Left colon (tissue), 2 donors: ENCODE measurements at places on chromosomes 16 and 17.

- DNase-seq, result no peak
These were observed 41.5 kb downstream of the PLD6 start for GRCh38 chr17:17164676-17165075.

- DNase-seq, result no peak
These were observed 5.2 kb downstream of the GPR179 start for GRCh38 chr17:38338535-38338934.

- peak; percentile 31 for DNase-seq
These were observed 5.8 kb upstream of the HOXB9 start for GRCh38 chr17:48631693-48632578.

DNA sequence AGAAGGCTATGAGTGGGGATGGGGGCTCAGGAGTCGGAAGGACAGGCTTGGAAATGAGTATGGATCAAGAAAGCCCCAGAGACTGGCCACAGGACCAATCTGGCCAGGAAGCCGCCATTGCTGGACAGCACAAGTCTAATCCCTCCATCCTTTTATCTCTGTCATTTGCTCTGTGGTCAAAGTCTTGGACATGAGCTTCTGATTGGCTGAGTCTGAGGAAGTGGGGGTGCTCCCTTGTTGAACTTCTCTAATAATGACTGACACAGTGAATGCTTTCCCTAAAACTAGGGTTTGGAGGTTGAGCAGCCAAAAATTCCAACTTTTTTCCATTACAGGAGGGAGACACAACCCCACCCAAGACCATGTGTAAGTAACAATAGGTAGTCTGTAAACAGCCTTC is 97.4 kb downstream of the MARF1 start:
- no peak for DNase-seq

DNA sequence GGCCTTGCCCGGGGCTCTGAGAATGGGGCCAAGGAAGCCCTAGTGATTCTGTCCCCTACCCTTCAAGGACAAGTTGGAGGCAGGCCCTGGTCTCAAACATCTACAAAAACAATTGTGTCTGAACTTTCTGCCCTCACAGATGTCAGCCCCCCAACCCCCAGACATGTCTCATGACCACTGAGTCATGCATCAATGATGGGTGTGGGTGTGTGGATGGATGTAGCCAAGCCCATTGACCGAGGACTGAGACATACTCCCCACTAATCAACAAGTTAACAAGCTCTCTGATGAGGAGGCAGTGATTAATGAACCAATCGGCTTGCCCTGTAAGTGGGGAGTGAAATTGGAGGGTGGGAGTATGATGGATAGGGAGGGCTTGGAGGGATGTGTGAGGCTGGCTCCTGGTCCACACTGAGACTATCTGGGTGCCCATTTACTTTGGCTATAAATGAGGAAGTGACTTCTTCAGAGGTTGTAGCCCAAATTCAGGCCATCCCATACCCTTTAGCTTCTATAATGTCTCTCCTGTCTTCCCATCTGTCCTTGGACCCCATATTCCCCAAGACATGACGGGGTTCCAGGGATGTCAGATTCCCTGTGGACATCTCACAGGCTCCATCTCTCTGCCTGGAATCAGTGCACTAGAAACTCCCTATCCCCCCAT is 97.1 kb upstream of the TMEM97 start:
- DNase-seq, result no peak

GRCh38 chr16:70345840-70346239 is 863 bp upstream of the DDX19A start:
- no peak for DNase-seq

DNA sequence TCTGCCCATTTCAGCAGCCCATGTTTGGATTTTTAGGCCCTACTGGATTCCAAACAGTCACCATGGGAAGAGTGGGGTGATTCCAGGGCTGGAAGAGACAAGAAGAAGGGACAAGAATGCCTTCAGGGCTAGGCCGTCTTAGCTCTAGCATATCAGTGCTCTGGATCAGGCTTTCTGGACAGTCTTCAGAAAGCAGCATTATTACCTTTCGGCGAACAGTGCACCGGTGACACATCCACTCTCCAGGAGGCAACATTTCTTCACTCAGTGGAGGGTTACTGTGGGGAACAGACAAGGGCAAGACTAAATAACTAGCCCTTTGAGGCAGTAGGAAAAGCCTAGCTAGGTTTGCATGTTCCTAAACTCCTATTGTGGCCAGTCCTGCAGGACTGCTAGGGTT is 23.9 kb upstream of the DHRS13 start:
- no peak for DNase-seq

- DNase-seq, result no peak
These were observed 22.5 kb downstream of the CENPX start for GRCh38 chr17:81999976-82000802.

- no peak for DNase-seq
These were observed 115.4 kb downstream of the SHISA6 start for GRCh38 chr17:11356371-11356770.

GRCh38 chr17:76871668-76872067 is 3.5 kb downstream of the MGAT5B start:
- DNase-seq, result no peak

DNA sequence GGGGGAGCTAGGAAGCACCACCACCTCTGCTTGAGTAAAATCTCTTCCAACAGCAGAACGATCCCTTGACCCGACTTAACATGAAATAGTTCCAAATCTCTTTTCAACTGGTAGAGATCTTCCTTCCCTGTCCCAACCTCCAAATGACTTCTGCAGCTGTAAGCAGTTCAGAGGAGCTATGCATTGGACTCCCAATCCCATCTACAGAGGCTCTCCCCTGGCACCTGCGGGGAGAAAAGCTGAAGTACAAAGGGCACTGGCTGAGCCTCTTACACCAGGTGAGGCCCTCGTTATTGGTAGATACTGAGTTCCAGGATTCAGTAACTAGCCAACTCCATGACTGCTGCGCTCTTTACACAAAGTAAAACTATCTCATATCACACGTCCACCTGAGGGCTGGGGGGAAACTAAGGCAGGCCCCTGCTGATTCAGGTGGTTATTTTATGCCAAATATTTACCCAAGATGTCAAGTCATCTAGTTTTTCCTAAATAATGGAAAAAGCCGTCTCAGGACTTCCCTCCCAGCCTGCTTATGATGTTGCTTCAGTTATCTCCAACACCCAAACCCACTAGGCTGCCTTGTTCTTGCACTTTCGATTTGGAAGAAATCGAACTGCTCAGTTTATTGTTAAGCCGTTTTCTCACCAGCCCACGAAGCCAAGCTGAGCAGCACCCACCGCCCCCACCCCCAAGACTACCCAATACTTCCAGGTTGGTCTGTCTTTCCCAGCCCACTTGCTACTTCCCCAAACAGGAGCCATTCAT is 3.2 kb downstream of the ACTG1 start:
- no peak for DNase-seq

DNA sequence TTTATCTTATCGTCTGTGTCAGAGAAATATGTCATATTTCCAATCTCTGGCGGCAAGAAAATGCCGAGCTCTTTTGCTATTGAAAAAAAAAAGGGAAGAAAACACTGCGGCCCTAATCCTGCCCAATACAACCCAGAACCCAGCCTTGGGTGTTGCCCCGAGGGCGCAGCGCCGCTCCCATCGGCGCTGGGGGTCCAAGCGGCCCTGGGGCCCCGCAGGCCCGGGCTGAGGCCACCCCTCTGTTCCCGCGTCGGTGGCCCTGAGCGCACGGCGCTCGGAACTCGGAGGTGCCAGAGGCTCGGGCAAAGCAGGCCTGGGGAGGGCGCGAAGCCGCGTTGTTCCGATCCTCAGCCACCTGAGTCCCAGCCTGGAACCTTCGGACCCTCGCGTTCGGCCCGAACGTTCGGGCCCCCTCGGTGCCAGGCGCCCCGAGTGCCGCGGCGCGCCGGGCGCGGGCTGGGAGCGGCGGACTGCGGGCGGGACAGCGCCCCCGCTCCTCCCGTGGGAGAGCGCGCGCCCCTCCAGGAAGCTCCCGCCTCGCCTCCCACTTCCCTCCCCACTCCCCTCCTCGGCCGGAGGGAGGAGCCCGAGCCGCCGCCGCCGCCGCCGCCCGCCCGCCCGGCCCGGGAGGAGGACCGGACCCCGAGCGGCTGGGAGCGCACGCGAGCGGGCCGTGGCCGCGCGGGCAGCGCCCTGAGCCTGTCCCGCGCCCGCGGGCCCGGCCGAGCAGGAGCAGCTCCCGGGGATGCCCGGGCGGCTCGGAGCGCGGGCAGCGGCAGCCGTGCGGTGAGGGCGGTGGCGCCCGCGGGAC is at the start of gene CPNE2:
Gene CPNE2 (plus strand): TSS at position 609 of the 811 bp plus-strand sequence. CDS start 18,160 bp downstream, outside the sequence.
- DNase-seq, result peak; percentile 72

DNA sequence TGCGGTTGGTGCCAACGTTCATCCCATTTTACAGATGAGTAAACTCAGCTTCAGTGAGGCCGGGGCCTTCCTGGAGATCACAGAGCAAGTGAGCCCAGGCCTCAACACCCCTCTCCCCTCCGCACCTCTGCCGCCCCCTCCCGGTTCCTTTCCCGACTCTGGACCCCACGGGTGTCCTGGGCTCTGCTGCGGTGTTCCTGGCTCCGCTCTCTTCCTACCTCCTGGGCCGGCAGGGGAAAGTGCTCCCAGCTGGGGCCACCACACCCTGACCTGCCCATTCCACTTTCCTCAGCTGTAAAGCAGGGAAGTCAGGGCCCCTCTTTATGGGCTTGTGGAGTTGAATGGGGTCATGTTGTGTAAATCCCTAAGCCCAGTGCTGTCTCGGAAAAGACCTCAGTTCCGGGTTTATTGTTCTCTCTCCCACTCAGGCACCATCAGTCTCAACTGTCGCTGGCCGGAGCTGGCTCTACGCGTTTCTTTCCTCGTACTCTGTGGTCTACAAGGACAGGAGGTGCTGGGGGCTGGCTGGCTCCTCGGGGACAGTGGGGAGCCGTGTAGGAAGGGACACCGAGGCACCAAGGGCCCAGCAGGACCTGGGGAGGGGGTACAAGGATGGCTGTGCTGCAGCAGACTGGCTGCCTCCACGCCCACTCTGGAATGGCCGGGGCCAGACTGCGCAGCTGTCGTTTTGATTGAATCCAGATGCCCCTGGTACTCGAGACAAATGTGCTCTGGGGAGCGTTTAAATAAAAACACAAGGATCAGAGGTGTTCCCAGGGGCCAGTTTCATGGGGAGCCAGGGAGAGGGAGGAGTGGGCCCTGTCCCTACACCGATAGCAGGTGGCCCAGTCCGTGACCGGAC is 21.7 kb upstream of the ACSF3 start:
- DNase-seq, result peak; percentile 71

- DNase-seq, result no peak
These were observed 45.0 kb upstream of the LHX1 start for GRCh38 chr17:36892112-36892838.

- no peak for DNase-seq
These were observed 124.5 kb upstream of the LHX1 start for GRCh38 chr17:36812762-36813161.

- no peak for DNase-seq
These were observed 63.5 kb downstream of the PCTP start for GRCh38 chr17:55814377-55814776.

GRCh38 chr17:29883497-29883896 is 46.5 kb downstream of the SSH2 start:
- no peak for DNase-seq

- peak; percentile 61 for DNase-seq
These were observed 233.8 kb upstream of the GSE1 start for GRCh38 chr16:85379041-85380001.

GRCh38 chr17:10178506-10178991 is 19.9 kb downstream of the GAS7 start:
- DNase-seq, result no peak

GRCh38 chr17:8803531-8804420 is 4.6 kb upstream of the MFSD6L start:
- no peak for DNase-seq

GRCh38 chr17:67245694-67246402 is 852 bp upstream of the HELZ start:
- peak; percentile 65 for DNase-seq

DNA sequence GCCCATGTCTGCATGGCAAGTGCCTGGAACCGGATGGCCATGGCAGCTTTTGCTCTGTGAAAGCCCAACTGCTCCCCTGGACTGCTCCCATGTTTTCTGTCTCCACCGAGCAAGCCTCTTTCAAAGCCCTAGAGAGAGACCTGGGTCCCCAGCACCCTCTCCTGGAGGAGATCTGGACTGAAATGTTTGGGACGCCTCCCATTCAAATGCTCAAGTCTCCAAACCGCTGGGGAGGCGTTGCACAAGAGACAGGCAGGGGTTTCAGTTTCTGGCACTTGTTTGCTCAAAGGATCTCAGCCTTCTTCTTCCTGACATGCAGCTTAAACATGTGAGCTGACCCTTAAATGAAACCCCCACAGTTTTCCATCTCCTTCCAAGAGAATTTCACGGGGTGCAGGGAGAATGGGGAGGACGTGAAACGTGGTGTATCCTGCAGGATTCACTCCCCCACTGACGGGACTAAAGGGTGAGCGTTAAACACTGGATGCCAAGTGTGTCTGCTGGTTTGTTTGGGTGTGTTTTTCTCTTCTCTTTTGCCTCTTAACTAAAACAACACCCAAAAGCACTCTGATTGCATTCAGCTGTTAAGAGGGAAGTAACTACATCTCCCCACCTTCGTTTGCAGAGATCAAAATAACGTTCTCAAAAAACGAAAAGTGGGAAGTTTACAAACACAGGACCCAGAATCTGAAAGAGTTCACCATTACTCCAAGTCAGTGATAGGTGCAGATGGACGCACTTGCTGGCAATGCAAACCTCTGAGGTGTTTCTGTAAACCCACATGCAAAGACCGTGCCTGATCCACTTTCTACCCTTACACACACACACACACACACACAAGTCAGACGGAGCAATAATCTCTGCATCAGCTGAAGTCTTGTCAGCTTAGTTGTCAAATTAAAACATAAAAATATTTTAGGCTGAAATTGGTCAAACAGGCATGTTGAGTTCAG is 256.9 kb downstream of the C16orf95 start:
- no peak for DNase-seq

- DNase-seq, result peak; percentile 50
These were observed 3.6 kb downstream of the ALDH3A1 start for GRCh38 chr17:19744492-19744891.

DNA sequence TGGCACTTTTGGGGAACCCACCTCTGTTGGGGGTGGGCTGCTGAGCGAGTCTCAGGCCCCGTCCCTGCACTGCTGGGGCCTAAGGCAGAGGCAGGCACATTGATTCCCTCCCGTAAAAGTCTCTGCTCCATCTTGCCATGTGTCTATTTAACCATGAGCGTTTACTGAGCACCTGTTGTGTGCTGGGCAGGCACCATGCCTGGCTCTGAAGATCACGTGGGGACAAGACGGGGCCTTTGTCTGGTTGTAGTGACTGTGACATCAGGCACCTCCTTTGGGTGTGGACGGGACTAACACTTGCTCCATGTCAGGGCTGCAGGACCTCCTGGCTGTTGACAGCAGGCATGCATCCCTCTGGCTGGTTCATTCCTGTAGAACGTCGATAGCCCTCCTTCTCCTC is 204.7 kb upstream of the CIBAR2 start:
- DNase-seq, result no peak

GRCh38 chr16:89655062-89655643 is 2.4 kb downstream of the CHMP1A start:
- no peak for DNase-seq

GRCh38 chr16:14263011-14263410 is 191.9 kb downstream of the MRTFB start:
- DNase-seq, result no peak

- no peak for DNase-seq
These were observed 15.3 kb downstream of the ZC3H7A start for GRCh38 chr16:11781773-11782172.

GRCh38 chr17:819251-819650 is 37.1 kb downstream of the MRM3 start:
- DNase-seq, result no peak

- DNase-seq, result no peak
These were observed 371.0 kb downstream of the RBFOX1 start for GRCh38 chr16:7703672-7704071.
